ENCODE measurements at places on chromosomes 2 and 18.
A peak's percentile ranks its signal among the peaks of the same experiment; 100 is the strongest.

GRCh38 chr2:70498528-70498927, 55.1 kb downstream of the TGFA start:
- H3K4me3 ChIP-seq = no peak overlapping the region
- H3K27me3 ChIP-seq = no peaks in the 10 kb centered on the region
- DNase-seq = no peak

GRCh38 chr2:108910541-108911396, 78.3 kb downstream of the EDAR start:
- H3K36me3 ChIP-seq = no peaks in the 10 kb centered on the region
- H3K4me3 ChIP-seq = no peak overlapping the region
- no peaks in the 10 kb centered on the region for H3K27me3 ChIP-seq
- no peaks in the 10 kb centered on the region for H3K4me1 ChIP-seq

DNA sequence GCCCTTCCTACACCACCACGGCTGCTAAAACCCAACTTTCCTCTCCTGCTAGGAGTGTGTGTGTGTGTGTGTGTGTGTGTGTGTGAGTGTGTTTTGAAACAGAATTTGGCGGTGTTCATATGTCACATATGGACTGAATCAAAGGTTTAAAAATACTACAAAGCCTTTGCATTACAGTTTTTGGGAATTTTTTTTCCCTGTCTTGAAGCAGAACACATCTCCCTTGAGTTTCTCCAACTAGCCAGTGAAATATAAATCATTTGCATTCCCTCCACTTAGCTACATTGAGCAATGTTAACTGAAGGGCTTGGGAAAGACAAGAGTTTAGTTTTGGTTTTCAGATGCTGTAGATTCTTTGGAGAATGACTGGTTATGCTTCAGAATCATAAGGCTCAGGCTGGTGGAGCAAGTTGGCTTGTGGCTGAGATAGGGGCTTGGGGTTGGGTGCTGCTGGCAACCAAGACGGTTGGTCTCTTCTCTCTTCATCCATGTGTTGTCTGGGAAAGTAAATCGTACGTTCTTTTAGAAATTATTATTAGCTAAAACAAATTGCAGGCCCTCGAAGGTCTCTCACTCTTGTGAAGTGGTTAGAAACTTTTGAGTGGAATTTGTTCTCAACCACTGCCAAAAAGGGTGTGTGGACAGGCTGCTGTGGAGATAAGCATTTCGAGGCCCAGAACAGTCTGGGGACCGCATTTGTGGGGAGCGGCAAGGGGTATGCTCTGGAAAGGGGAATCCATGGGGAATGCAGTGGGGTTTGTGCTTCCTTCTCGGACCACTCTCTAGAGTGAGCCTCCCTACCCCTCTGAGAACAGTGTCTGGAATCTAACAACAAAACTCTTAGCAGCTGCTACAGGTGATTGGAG, 1.4 kb downstream of the NRP2 start:
- peaks cover 39% of the 10 kb centered on the region for H3K4me1 ChIP-seq
- peaks cover 15% of the 10 kb centered on the region for H3K27me3 ChIP-seq
- H3K36me3 ChIP-seq = no peaks in the 10 kb centered on the region
- DNase-seq = no peak
- no peak overlapping the region for H3K4me3 ChIP-seq

GRCh38 chr2:8922431-8922830, 81.1 kb downstream of the MBOAT2 start:
- no peak overlapping the region for H3K4me3 ChIP-seq
- no peak for DNase-seq
- no peaks in the 10 kb centered on the region for H3K27me3 ChIP-seq

DNA sequence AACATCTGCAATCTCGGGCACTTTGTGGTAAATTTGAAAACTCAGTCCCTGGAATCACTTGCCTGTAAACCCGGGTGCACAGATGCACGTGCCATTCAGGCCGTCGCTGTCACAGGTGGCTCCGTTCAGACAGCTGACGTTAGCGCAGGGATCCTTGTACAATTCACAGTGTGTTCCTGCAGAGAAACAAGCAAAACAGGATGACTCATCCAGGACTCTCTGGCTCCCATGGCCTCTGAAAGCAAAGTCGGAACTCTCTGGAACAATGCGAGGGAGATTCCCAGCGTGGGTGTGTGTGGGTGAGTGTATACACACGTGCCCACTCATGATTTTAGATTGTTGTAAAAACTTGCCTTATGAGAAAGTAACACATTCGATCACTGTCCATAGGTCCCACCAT, 136.1 kb upstream of the PID1 start:
- H3K27me3 ChIP-seq = no peaks in the 10 kb centered on the region
- no peaks in the 10 kb centered on the region for H3K36me3 ChIP-seq
- no peak overlapping the region for H3K27ac ChIP-seq

GRCh38 chr2:25368660-25369059, 26.9 kb upstream of the DNMT3A start:
- no peak overlapping the region for H3K27ac ChIP-seq
- peaks cover 10% of the 10 kb centered on the region for H3K4me1 ChIP-seq
- no peaks in the 10 kb centered on the region for H3K27me3 ChIP-seq
- no peak for DNase-seq

- no peak overlapping the region for H3K27ac ChIP-seq
- H3K36me3 ChIP-seq = no peaks in the 10 kb centered on the region
- no peaks in the 10 kb centered on the region for H3K27me3 ChIP-seq
- no peaks in the 10 kb centered on the region for H3K4me1 ChIP-seq
- no peak for DNase-seq
Observed at GRCh38 chr2:24474053-24474452, 17.0 kb upstream of the NCOA1 start.

DNA sequence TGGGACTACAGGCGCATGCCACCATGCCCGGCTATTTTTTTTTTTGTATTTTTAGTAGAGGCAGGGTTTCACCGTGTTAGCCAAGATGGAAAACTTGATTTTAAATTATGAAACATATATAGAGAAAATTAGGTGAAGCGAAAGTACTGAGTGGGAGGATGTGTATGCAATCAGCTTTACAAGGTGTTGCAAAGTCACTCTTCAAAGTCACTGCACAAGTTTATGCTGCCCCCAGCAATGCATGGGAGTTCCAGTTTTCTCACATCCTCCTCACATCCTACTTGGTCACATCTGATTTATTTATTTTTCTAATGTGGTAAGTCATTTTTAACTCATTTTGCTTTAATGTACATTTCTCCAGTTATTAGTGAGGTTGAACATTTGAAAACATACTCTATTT, 49.2 kb upstream of the CHN1 start:
- H3K27ac ChIP-seq = no peak overlapping the region
- H3K4me3 ChIP-seq = no peak overlapping the region
- peaks cover 9% of the 10 kb centered on the region for H3K4me1 ChIP-seq
- DNase-seq = no peak

DNA sequence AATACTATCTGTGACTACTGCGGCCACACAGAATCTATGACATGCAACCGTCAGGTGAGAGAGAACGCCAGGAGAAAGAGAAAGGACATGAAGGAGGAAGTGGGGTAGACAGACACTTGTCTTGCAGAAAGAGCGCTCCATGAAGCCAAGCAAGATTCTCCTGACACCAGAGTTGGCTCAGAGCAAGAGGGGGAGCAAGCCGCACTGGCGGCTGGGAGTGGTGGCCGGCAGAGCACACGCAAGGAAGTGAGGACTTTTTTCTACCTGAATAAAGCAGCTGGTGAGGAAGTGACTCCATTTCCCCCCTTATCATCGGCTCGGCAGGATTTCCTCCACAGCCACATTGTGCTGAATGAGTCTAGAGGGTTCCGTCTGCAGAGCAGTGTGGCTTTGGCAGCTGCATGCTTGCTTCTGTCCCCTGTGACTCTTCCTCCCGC, 181.6 kb downstream of the BCL2 start:
- H3K27ac ChIP-seq = no peak overlapping the region
- peaks cover under 1% of the 10 kb centered on the region for H3K4me1 ChIP-seq
- H3K27me3 ChIP-seq = no peaks in the 10 kb centered on the region
- H3K36me3 ChIP-seq = no peaks in the 10 kb centered on the region
- no peak for DNase-seq
- H3K4me3 ChIP-seq = no peak overlapping the region

DNA sequence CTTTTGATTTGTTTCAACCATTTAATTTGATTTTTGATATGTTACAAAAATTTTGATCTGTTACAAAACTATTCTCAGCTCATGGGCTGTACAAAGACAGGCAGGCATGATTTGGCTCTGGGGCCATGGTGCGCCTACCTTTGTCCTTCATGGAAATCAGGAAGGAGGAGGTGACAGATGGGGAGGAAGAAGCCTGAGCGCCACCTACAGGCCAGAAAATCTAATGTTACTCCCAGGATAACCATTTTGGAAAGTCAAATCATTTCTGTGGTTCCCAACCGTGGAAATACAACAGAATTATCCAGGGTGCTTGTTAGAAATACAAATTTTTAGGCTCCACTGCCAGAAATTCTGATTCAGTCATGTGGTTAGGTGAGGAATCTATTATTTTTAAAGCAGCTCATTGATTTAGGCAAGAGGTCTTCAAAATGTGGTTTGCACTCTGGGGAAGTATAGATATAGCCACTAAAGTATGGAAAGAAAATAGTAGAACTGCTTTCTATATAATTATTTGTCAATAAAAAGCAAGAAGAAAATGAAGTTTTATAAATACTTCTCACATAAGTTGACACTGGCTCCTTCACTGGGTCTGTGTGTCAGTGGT, 93.9 kb downstream of the EVA1A start:
- H3K27ac ChIP-seq = no peak overlapping the region
- no peak overlapping the region for H3K4me3 ChIP-seq
- peak; percentile 64 for DNase-seq
- H3K4me1 ChIP-seq = no peaks in the 10 kb centered on the region
- H3K36me3 ChIP-seq = no peaks in the 10 kb centered on the region
- H3K27me3 ChIP-seq = no peaks in the 10 kb centered on the region

- DNase-seq = no peak
- peaks cover 6% of the 10 kb centered on the region for H3K4me1 ChIP-seq
- H3K36me3 ChIP-seq = no peaks in the 10 kb centered on the region
- no peaks in the 10 kb centered on the region for H3K27me3 ChIP-seq
Observed at GRCh38 chr2:127081826-127082633, 24.9 kb downstream of the BIN1 start.

GRCh38 chr2:55781542-55781941, 87.9 kb upstream of the PNPT1 start:
- H3K27me3 ChIP-seq = no peaks in the 10 kb centered on the region
- DNase-seq = no peak
- H3K27ac ChIP-seq = no peak overlapping the region

GRCh38 chr2:144859716-144860115, 339.8 kb upstream of the ZEB2 start:
- no peaks in the 10 kb centered on the region for H3K27me3 ChIP-seq
- no peak overlapping the region for H3K4me3 ChIP-seq
- no peaks in the 10 kb centered on the region for H3K4me1 ChIP-seq
- H3K36me3 ChIP-seq = no peaks in the 10 kb centered on the region

- H3K27me3 ChIP-seq = no peaks in the 10 kb centered on the region
- no peak overlapping the region for H3K4me3 ChIP-seq
- H3K27ac ChIP-seq = no peak overlapping the region
- no peaks in the 10 kb centered on the region for H3K36me3 ChIP-seq
- no peaks in the 10 kb centered on the region for H3K4me1 ChIP-seq
- no peak for DNase-seq
Observed at GRCh38 chr2:171530378-171530777, 8.1 kb downstream of the CYBRD1 start.

DNA sequence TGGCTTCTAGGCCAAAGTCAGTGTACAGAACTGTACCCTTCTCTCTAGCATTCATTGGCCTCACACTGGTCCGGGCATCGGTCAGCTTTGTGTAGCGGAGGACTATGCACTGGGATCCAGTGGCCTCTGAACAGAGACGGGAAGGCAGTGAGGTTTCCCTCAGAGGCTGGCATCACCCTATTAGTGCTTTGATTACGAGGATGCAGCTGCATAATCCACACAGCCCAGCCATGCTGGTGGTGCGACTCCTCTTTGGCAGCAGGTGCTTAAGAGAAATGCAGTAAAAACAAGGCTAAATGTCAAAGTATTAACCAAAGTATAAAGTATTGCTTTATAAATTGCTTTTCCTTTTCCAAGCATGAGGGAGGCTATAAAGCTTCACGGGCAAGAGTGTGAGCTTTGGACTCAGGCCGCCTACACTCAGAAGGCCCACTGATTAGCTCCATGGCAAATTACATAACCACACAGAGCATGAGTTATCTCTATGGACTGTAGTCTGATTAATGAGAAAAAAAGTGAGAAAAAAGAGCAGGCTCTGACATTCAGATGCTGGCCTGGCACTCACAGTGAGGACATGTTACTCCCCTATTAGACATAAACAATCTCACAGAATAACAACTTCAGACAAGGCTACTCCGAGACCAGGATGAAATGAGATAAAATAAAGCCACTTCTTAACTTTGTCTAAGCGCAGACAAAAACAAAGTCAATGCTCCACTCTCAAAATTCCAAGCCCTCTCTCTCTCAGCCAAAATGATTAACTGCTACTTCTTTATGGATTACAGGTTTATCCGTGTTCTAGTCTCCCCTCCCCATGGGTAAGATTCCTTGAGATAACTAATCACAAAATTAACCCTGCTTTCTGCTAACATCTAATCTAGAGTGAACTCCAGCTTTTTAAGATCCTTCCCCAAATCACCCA, 6.4 kb upstream of the CRYGC start:
- H3K27me3 ChIP-seq = no peaks in the 10 kb centered on the region
- DNase-seq = no peak
- peaks cover 10% of the 10 kb centered on the region for H3K4me1 ChIP-seq
- no peak overlapping the region for H3K4me3 ChIP-seq
- H3K36me3 ChIP-seq = no peaks in the 10 kb centered on the region
- H3K27ac ChIP-seq = no peak overlapping the region

GRCh38 chr2:181894381-181894780, 2.9 kb downstream of the ITPRID2 start:
- peaks cover 33% of the 10 kb centered on the region for H3K4me1 ChIP-seq
- H3K4me3 ChIP-seq = peak overlapping the region; percentile 43
- H3K27ac ChIP-seq = peak overlapping the region; percentile 100
- H3K36me3 ChIP-seq = peaks cover 4% of the 10 kb centered on the region
- no peak for DNase-seq
- no peaks in the 10 kb centered on the region for H3K27me3 ChIP-seq

DNA sequence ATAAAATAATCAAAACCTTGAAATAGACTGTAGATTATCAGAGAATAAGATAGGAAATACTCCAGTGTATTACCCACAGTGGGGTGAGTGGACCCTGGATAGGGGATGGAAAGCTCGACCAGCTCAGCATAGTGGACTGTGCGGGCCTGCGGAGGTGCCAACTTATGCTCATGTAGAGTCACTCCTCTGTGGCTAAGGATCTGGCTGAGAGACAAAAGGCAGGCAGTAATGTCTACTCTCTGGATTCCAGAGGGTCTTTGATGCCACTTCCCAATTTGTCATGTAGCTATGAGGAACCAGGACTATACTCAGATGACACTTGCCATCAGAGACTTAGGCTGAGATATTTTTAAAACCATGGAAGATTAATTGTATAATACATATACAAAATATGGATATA, 101.9 kb upstream of the MCFD2 start:
- DNase-seq = no peak
- peaks cover 13% of the 10 kb centered on the region for H3K4me1 ChIP-seq
- no peaks in the 10 kb centered on the region for H3K36me3 ChIP-seq
- H3K27me3 ChIP-seq = no peaks in the 10 kb centered on the region
- no peak overlapping the region for H3K27ac ChIP-seq
- H3K4me3 ChIP-seq = no peak overlapping the region
